ENCODE measurements at places on chromosomes 3 and 15.
A peak's percentile ranks its signal among the peaks of the same experiment; 100 is the strongest.

GRCh38 chr15:55742498-55742926 lies 440 bp downstream of the PRTG start:
- DNase-seq, result no peak

DNA sequence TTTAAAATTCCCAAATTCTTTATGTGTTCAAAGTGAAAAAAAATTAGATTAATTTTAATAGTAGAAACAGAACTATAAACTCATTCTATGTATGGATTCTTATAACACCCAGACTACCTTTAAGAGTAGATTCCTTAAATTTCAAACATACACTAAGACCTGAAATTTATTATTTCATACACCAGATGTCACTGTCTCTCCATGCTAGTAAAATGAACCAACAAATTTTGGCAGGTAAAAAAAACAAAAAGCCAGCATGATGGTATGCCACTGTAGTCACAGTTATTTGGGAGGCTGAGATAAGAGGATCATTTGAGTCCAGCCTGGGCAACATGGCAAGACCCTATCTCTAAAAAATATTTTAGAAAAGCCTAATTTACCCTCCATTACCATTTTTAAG lies 461.3 kb upstream of the NAALADL2 start:
- DNase-seq, result no peak

- DNase-seq, result no peak
Measured at GRCh38 chr3:85594676-85595075, 635.9 kb downstream of the CADM2 start.

- peak; percentile 2 for DNase-seq
Measured at GRCh38 chr3:30894521-30895251, at the start of gene GADL1. Gene GADL1 (minus strand): TSS chr3:30894661. CDS start chr3:30894614, 47 bp downstream.

DNA sequence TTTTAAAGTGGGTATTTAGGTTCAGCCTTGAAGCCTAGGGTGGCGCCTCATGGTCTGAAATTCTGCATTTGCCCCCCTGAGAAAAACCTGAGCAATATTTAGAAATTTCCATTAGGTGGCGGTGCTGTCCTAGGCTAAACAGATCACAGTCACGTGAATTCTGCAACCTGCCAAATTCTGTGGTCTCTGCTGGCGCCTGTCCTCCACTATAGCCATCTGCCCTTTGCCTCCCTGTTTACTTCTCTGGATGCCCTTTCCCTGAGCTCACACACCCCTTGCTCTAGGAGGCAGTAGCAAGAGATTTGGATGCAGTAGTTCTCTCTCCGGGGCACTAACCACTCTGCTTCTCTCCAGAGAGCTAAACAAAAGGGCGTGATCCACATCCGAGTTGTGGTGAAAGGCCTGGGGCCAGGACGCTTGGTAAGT lies 9.1 kb downstream of the MRPS11 start:
- peak; percentile 6 for DNase-seq

DNA sequence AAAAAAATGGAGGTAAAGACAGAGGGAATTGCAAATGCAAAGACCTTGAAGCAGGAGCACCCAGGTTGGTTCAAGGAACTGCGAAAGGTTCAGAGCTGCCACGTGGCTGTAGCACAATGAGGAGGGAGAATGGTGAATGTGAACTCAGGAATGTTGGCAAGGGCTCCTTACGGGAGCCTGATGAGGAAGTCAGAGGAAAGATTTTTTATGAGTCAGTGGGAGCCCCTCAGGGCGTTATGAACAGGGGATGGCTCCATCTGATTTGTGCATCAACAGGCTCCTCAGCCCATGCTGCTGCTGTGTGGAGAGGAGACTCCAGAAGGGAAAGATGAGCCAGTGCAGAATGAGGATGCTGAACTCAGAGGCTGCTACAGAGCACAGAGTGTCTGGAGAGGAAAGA lies 194.4 kb downstream of the ARRDC4 start:
- no peak for DNase-seq

GRCh38 chr15:25717457-25718168 lies 145.5 kb downstream of the ATP10A start:
- no peak for DNase-seq

- DNase-seq, result no peak
Measured at GRCh38 chr3:101268141-101268540, 52.2 kb downstream of the IMPG2 start.
